Activated gamma-delta T cell treated with anti-CD3 and anti-CD28 coated beads, Interleukin-2, amount 50 U/mL, for 16 hours (primary cell): ENCODE measurements at places on chromosomes 13 and 19.

- DNase-seq: no peak
These were observed 134.4 kb downstream of the RBM26 start for GRCh38 chr13:79271616-79272015.

DNA sequence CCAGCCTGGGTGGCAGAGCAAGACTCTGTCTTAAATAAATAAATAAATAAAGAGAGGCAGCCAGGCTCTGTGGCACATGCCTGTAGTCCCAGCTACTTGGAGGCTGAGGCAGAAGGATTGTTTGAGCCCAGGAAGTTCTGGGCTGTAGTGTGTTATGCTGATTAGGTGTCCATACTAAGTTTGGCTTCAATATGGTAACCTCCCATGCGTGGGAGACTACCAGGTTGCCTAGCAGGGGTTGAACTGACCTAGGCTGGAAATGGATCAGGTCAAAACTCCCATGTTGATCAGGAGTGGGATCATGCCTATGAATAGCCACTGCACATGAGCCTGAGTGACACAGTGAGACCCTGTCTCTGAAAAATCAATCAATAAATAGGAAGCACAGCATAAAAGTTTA is 4.0 kb upstream of the SNRNP70 start:
- DNase-seq: no peak

GRCh38 chr13:50365408-50366391 is 350.5 kb downstream of the KCNRG start:
- peak; percentile 22 for DNase-seq

DNA sequence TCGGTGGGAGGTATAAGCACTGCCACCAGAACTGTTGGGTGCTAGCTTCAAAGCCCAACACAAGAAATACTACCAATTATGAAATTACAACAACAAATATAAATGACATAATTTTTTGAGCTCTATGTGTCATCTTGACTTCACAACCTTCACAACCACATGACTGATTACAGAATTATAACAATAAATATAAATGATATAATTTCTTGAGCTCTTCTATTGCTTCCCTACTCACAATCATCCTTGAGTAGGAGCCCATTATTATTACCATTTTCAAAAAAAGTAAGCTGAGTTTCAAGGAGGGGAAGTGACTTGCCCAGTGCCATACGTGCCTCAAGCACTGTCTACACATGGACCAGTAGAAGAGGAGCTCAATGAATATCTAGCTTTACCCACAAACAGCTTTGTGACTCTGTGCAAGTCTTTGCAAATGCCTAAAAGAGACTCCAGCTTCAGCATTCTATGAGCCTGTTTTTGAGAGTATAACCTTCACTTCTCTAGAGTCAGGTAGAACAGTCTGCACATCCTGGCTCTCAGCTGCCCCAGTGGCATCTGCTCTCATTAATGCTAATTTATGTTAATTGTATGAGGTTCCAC is 22.6 kb downstream of the NCAN start:
- DNase-seq: no peak

DNA sequence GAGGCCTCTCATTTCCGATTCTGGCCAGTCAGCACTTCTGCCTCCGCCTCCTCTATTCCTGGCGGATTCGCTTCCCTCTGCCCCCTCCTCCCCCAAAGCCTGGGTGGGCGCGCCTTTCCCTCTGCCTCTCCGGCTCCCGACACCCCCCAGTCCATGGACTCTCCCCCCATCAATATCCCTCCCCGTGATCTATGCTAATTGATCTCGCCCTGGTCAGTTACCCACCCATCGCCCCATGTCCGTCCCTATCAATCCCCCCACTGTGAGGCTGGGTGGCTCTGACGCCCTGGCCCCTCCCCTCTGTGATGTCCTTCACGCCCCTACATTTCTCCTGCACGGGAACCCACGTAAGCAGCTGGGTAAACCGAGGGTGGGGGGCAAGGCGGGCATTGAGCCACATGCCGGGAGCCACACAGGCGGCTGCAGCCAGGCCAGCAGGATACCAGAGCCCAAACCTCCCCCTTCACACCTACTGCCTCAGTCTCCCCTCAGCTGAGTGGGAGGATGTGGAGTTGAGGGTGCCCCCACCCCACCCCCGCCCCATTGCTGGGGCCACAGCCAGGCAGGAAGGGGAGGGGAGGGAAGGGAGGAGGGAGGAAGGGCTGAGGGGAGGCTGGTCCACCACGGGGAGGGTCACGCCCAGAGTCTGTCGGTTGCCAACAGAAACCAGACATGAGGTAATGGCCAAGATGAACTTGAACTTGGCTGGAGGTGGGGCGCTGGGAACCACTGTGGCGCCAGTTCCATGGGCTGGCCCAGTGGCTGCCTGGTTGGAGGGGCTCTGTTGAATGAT is 21.0 kb downstream of the SMIM24 start:
- no peak for DNase-seq

- DNase-seq: no peak
These were observed 888 bp downstream of the GPR18 start for GRCh38 chr13:99257291-99257690.

GRCh38 chr13:32663660-32664059 is 77.4 kb downstream of the PDS5B start:
- no peak for DNase-seq

GRCh38 chr19:51341976-51342580 is at the start of gene VSIG10L:
VSIG10L (minus strand) TSS chr19:51342139; CDS start chr19:51342124, 15 bp downstream.
- no peak for DNase-seq

- DNase-seq: no peak
These were observed 461 bp upstream of the WASF3 start for GRCh38 chr13:26557051-26557392.

DNA sequence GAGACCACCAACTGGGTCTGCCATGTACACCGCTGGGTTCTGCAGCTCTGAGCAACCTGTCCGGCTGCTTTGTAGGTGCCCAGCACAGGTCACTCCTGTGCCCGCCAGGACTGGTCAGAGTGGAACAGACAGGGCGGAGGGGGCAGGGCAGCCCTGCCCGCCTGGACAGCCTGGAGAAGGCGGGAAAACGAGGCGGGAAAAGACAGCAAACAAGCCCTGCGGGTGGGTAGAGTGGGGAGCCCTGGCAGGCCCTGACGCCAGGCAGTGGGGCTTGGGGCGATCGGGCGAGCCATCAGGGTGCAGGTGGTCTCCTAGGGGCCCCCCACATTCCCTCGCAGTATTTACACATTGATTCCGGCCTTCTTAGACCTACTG is 533 bp upstream of the UHRF1 start:
- DNase-seq: no peak

- DNase-seq: peak; percentile 18
These were observed 433 bp downstream of the SIX5 start for GRCh38 chr19:45768655-45768983.
